Activated B cell treated with CpG ODN at 0.5 μM for 24 hours (primary cell): ENCODE measurements at places on chromosomes 7 and 10. TPM values are rescaled to one million over a fixed set of nuclear protein-coding genes. Genes with fewer than 3 reads are reported as not detected.

- no peak for DNase-seq
Observed at GRCh38 chr7:45092100-45092930, 3.5 kb upstream of the NACAD start.

DNA sequence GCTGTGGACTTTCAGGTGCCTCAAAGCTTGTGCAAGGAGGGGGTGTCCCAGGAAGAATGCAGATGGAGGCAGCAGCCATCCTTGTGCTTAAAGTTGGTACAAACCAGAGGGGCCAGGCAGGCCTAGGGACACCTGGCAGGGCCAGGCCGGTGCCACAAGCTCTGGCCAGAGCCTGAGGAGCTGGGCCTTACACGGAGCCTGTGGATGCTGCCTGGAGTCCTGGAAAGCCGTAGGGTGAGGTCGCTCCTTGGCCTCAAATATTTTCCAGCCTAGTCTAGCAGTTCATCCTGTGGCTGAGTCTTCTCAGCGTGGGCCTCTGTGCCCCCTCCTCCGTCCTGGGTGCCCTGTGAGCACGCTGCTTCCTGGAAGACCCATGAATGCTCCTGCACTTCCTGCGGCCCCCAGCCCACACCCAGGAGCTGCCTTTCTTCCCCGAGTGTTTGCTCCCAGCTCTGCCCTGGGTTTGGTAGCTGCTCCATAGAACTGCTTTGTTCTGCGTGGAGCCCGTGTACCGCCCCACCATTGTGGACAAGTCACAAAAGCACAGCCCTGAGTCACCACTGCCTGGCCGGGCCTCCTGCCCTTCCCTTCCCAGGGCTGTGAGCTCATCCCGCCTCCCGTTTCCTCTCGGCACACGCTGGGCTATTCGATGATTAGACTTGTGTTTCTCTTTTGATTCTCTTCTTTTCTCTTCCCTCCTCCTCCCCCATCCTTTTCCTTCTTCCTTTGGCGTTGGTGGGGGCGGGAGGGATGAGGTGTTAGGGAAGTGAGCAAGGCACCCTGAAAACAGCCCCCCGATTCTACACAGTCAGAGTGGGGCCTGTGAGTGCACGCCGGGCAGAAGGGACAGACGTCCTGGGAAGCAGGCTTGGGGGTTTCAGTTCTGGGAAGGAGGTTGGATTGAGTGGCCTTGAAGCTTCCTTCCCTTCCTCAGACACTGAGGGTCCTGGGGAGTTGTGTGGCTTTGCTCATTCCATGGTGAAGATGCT lies 73.2 kb upstream of the SHH start:
- DNase-seq, result no peak

- no peak for DNase-seq
Observed at GRCh38 chr7:16268821-16269768, 152.2 kb downstream of the CRPPA start.

DNA sequence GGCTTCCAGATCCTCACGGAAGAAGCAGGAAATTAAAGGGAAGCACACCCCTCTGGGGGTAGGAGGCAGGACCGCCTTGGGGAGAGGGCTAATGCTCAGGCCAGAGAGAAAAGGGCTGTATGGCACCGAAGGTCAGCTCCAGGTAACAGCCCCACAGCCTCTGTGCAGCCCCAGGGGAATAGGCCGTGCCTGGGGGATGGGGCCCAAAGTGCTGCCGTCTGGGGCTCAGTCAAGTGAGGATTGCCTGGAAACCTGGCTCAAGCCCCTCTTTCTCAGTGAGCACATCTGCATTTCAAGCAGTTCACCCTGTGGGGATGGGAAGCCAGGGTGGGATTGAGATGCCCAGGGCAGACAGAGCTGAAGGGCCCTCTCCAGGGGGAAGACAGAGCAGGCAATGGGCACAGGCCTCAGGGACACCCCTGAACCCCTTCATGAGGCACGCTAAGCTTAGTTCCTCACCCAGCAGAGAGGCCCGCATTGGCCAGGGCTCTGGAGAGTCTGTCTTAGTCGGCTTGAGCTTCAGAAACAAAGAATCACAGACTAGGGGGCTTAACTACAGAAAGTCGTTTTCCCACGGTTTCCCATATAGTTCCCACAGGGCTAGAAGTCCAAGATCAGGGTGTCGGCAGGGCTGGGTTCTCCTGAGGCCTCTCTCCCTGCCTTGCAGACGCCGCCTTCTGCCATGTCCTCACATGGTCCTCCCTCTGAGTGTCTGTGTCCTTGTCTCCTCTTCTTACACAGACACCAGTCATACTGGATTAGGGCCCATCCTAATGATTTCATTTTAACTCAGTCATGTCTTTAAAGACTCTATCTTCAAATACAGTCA lies 118.2 kb downstream of the PTPN20 start:
- peak; percentile 12 for DNase-seq

- no peak for DNase-seq
Observed at GRCh38 chr10:120946497-120946896, 95.3 kb downstream of the WDR11 start.

DNA sequence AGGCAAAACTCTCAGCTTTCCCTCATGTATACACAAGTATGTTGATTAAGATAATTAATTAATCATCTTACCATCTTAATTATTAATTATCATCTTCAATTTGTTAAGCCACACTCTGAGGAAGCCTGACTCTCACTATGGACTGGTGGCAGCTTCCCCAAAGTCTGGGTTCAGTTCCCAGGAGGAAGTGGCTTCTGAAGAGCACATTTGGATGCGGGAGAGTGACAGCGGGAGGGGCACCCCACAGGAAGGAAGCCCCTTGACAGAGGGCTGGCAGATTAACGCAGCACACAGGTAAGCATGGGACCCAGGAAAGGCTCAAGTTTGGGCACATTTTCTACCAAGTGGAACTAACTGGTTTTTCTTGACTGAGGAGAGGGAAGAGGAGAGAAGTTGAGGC lies 13.4 kb upstream of the SLIT1 start:
- DNase-seq, result no peak

- no peak for DNase-seq
Observed at GRCh38 chr10:121183236-121183635, 332.1 kb downstream of the WDR11 start.

DNA sequence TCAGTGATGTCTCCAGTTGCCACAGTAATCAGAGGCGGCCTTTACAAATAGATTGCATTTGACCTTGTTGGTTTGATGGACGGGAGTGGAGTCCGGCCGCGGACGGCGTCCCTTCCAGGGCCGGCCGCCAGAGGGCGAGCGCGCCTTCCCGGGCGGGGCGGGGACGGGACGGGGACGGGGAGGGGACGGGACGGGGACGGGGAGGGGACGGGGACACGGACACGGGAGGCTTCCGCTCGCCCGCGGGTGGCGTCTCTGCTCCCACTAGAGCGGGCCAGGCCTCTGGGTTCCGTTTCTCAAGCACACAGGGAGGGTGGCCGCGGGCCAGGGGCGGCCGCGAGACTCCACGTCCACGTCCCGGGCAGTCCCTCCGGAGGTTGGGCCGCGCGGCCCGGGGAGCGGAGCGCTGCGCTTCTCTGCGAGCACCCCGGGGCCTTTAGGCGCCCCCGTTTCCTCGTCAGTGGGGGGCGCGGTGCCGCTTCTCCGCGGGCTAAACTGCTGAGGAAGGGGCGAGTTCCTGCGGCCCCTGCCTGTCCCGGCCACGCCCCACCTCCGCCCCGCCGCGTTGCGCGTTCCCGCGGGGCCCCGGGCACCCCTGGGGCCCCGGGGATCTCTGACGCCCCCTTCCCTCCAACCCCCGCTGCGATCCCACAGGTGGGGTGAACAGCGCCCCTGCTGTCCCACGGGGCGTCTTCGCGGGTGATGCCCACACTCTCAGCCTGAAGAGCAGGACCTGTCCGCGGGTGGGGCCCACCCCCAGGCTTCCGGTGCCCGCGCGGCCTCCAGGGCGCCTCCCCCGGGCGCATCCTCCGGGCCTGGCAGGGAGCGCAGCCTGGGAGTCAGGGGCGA lies 84.2 kb upstream of the MKI67 start:
- peak; percentile 75 for DNase-seq

The HERC4 gene
- 65.3 and 84.2 TPM in 2 replicates for total RNA-seq

The UFSP1 gene
- total RNA-seq, result 3.4 and 4.5 TPM in 2 replicates
